ENCODE measurements at places on chromosomes 1 and 21. TPM values are rescaled to one million over a fixed set of nuclear protein-coding genes. Genes with fewer than 3 reads are reported as not detected.

STUM gene
- 2.7 TPM for total RNA-seq

HSD3B2 gene
- total RNA-seq: 0.55 TPM

PKN2 gene
- total RNA-seq: 37.4 TPM

ECE1 gene
- 155 TPM for total RNA-seq

HAPLN2 gene
- 0.94 TPM for total RNA-seq

GRCh38 chr21:41209016-41209619, 41.2 kb downstream of the BACE2 start:
- H3K4me3 ChIP-seq: no peak overlapping the region
- no peak for DNase-seq
- no peaks in the 10 kb centered on the region for H3K27me3 ChIP-seq
- no peaks in the 10 kb centered on the region for H3K4me1 ChIP-seq
- H3K36me3 ChIP-seq: no peaks in the 10 kb centered on the region
- H3K27ac ChIP-seq: no peak overlapping the region

GRCh38 chr1:8848663-8849386, 29.7 kb downstream of the ENO1 start:
- DNase-seq: peak; percentile 96
- H3K4me1 ChIP-seq: no peaks in the 10 kb centered on the region
- no peak overlapping the region for H3K27ac ChIP-seq

- DNase-seq: no peak
- H3K4me1 ChIP-seq: no peaks in the 10 kb centered on the region
- H3K27ac ChIP-seq: no peak overlapping the region
- no peak overlapping the region for H3K4me3 ChIP-seq
Observed at GRCh38 chr1:33099290-33100118, 18.6 kb downstream of the AZIN2 start.

DNA sequence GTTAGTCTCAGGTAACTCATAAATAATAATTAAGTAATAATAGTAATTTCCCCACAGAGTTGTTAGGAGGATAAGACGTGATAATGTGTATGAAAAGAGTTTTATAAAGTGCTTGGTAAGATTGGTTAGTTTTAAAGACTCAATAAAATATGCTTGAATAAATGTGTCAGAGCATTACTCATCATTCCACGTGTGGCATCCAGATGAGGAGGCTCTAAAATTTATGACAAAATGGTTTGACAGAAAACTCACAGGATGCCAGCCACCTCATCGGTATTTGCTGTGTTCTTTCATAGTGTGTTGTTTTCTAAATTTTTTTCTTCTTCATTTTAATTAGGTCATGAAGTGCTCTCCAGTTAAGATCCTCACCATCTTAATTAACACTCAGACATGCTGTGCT, 19.1 kb upstream of the SPAG17 start:
- H3K27me3 ChIP-seq: no peaks in the 10 kb centered on the region
- H3K36me3 ChIP-seq: no peaks in the 10 kb centered on the region
- no peaks in the 10 kb centered on the region for H3K4me1 ChIP-seq
- no peak overlapping the region for H3K4me3 ChIP-seq
- H3K27ac ChIP-seq: no peak overlapping the region

- no peaks in the 10 kb centered on the region for H3K36me3 ChIP-seq
- H3K4me3 ChIP-seq: no peak overlapping the region
- no peaks in the 10 kb centered on the region for H3K4me1 ChIP-seq
- DNase-seq: no peak
- no peak overlapping the region for H3K27ac ChIP-seq
- H3K27me3 ChIP-seq: no peaks in the 10 kb centered on the region
Observed at GRCh38 chr1:208158640-208159554, 85.3 kb downstream of the PLXNA2 start.

GRCh38 chr1:9612871-9613624, 24.3 kb downstream of the TMEM201 start:
- DNase-seq: no peak
- H3K27ac ChIP-seq: no peak overlapping the region

DNA sequence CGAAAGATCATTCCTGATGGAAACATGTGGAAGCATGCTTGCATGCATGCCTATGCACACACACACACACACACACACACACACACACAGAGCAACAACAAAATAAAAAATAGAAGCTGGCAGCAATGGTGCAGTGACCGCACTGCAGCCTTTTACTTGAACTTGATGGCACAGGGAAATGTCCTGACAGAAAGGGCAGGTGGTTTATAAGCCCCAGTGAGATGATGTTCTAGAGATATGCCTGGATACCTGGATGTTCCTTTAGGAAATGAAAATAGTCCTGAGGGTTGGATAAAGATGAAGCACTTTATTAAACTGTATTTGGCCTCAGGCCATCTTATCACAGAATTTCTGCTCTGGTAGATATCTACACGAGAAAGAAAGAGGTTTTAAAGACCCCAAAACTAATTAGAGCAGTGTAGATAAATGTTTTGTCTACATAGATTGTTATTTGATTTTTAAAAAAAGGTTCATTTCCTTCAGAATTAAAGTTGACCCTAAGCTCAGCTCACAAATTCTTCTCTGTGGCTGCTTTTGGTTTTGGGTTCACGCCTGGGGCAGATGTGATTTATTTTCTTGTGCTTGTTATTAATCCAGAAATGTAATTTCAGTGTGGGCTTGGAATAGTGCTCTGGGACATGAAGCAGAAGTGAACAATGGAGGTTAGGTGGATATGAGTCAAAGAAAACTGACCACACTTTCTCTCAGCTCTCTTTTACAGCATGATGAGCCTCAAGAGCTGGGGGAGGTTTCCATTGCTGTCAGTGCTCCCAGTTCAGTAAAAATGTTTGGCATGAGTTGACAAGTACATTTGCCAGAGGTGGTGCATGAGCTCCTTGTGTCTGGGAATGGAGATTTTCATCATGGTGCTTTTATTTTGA, 22.9 kb downstream of the ADAM30 start:
- no peaks in the 10 kb centered on the region for H3K36me3 ChIP-seq
- H3K27ac ChIP-seq: no peak overlapping the region
- no peak overlapping the region for H3K4me3 ChIP-seq

DNA sequence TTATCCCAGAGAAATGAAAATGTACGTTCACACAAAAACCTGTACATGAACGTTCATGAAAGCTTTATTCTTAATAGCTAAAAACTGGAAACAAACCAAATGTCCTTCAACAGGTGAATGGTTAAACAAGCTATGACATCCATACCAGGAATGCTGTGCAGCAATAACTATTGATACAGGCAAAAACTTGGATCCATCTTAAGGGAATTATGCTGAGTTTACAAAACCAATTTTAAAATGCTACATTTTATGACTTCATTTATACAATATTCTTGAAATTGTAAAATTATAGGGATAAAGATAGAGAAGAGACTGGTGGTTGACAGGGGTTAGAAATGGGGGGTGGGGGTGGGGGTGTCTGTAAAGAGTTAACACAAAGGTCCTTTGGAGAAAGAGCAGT, 280.3 kb downstream of the TGFB2 start:
- H3K27me3 ChIP-seq: no peaks in the 10 kb centered on the region
- H3K36me3 ChIP-seq: no peaks in the 10 kb centered on the region
- DNase-seq: no peak
- no peak overlapping the region for H3K4me3 ChIP-seq
- H3K27ac ChIP-seq: no peak overlapping the region

- peak overlapping the region; percentile 100 for H3K27ac ChIP-seq
- DNase-seq: peak; percentile 79
- no peak overlapping the region for H3K4me3 ChIP-seq
- no peaks in the 10 kb centered on the region for H3K27me3 ChIP-seq
Observed at GRCh38 chr1:234611847-234612351, 1.9 kb upstream of the IRF2BP2 start.

GRCh38 chr1:203168991-203169390, 6.6 kb downstream of the MYBPH start:
- H3K36me3 ChIP-seq: no peaks in the 10 kb centered on the region
- H3K27me3 ChIP-seq: no peaks in the 10 kb centered on the region
- no peaks in the 10 kb centered on the region for H3K4me1 ChIP-seq
- H3K27ac ChIP-seq: no peak overlapping the region
- no peak overlapping the region for H3K4me3 ChIP-seq

DNA sequence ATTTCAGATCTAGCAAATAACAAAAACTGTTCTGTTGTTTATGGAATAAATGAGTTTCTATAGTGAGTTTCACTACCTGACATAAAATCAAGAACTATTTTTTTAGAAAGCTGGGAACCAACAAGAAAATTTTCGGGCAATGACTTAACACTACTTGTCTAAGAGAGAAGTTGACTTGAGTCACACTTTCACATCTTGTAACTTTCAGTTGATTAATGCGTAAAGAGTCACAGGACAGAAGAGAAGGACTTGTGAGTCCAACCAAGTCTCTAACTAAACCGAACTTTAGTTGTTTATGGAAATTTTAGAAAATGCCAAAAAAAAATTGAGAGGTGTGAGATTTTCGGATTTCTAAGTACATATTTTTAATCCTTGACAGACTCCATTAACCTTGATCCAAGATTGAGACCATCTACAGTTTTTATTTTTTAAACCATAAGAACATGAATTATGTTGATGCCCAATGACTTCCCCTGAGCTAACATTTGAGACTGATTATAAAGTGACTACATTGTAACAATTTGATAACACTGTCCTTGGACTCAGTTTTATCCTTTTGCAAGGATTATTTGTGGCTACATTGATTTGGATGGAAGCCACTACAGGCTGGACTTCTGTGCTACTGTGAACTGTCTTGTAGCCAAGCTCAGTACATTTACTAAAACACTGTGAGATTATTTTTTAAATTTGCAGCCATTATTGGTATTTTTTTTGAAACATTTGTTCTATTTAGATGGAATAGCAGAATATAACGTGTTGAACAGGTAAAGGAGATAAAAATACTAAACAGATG, 284.0 kb downstream of the PTPRC start:
- no peak for DNase-seq
- H3K4me1 ChIP-seq: no peaks in the 10 kb centered on the region
- H3K4me3 ChIP-seq: no peak overlapping the region
- H3K36me3 ChIP-seq: no peaks in the 10 kb centered on the region
- H3K27me3 ChIP-seq: no peaks in the 10 kb centered on the region
- H3K27ac ChIP-seq: no peak overlapping the region

GRCh38 chr1:203539831-203540546, 46.0 kb downstream of the OPTC start:
- no peaks in the 10 kb centered on the region for H3K27me3 ChIP-seq
- DNase-seq: no peak
- H3K4me3 ChIP-seq: no peak overlapping the region

All from aorta (tissue), 5 donors.